Kasumi-1 (cell line): ENCODE measurements at places on chromosomes 6 and 20.

DNA sequence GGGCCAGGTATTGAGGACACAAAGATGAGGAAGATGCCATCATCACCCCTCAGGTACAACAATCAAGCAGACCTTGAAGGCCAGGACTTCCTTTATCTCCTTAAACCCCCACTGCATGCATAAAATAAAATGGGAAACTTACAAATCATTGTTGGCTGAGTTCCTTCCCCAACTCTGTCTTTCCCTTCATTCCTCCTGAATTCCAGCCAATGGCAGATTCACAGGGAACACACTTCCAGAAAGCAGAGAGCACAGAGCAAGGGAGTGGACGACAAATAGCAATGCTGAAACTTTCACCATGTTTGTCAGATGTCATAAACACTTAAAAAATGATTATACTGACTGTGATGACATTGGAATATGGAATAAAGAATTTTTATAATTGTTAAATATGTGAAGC lies 37.3 kb upstream of the NXT1 start:
- DNase-seq: no peak

GRCh38 chr20:50095476-50096078 lies 17.4 kb downstream of the UBE2V1 start:
- DNase-seq: no peak

- peak; percentile 31 for DNase-seq
Observed at GRCh38 chr6:156175971-156176421, 601.2 kb upstream of the ARID1B start.

- no peak for DNase-seq
Observed at GRCh38 chr20:39025883-39026282, 63.7 kb downstream of the DHX35 start.

- no peak for DNase-seq
Observed at GRCh38 chr6:88588938-88589337, 374.5 kb downstream of the RNGTT start.

- peak; percentile 80 for DNase-seq
Observed at GRCh38 chr20:1893721-1894470, 1.3 kb upstream of the SIRPA start.

DNA sequence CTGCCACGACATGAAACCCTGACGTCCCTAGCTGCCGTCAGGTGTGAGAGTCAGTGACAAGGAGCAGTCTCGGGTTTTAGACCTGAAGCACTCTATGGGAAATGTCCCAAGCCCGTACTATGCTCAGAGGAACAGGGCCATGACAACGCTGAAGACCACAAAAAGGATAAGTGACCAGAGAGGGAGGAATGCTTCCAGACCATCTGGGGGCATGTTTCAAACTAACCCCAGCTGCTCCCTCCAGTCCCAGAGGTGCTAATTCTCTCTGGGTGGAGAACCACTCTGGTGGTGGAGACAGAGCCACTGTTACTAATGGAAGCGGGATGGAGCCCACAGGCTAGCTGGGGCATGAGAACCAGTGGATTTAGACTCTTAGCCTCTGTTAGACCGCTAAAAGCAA lies 8.7 kb downstream of the AURKA start:
- DNase-seq: no peak
